ENCODE measurements at places on chromosomes 3 and 15. TPM values are rescaled to one million over a fixed set of nuclear protein-coding genes. Genes with fewer than 3 reads are reported as not detected.

Gene SSUH2
- 0.45 TPM for total RNA-seq

DNA sequence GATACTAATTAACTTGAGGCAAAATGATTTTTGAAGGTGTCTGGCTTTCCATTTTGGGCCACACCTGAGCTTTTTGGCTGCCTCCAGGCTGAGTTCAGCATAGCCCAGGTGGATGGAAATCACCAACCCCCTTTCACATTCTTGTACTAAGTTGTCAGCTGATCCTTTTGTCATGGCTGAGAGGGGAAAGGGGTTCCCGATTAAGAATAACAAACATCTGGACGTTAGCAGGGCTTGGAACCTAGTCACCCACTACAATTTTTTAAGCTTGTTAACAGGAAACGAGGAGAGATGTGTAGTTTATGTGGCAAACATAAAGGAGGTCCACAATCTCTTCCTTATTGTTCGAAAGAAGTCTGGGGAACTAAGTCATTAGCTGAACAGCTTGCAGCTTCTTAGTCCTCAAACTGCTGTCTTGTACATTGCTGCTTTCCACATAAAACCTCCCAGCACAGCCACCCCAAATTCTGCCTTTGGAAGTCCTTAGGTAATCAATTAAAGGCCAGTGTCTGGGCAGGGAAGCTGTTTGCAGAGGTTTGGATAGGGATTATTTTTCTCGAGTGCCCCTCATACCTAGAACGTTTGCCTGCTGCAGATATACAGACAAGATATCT, 5.0 kb downstream of the NR2F2 start:
- DNase-seq = no peak

Gene ALDH1L1
- 105 TPM for total RNA-seq

GRCh38 chr3:195876297-195877064, 31.9 kb downstream of the TNK2 start:
- no peak for DNase-seq

DNA sequence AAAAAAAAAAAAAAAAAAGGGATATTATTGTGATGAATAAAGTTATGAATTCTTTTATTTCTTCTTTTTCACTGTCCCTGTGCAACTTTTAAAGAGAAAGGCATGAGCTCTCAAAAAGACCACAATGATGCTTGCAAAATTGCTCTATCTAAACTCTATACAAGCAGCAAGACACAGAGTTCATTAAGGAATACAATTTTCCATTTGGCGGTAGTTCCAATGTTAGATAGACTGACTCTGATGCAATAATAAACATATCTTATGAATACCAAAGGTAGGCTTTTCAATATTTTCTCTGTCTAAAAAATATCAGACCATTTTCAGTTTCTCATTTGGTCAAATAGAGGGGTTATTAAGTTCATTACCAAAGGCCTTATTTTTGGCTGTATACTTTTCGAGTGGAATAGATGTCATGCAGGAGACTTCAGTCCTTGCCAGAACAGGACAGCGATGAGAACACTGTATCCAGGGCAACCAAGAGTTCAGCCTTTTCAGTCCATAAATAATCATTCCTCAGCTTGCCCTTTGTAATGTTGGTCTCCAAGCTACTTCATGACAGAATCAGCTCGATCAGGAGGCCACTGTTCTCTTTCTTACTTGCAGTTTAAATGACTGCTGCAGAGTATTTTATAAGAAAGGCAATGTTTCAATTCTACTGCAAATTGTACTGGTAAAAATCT, 162.9 kb upstream of the FAM3D start:
- DNase-seq = no peak

Data from mesenteric fat pad (tissue), 1 donor.